Ascending aorta (tissue), 2 donors: ENCODE measurements at places on chromosomes 3 and 15.

- DNase-seq = no peak
Measured at GRCh38 chr3:123140550-123140949, 61.2 kb upstream of the SEC22A start.

DNA sequence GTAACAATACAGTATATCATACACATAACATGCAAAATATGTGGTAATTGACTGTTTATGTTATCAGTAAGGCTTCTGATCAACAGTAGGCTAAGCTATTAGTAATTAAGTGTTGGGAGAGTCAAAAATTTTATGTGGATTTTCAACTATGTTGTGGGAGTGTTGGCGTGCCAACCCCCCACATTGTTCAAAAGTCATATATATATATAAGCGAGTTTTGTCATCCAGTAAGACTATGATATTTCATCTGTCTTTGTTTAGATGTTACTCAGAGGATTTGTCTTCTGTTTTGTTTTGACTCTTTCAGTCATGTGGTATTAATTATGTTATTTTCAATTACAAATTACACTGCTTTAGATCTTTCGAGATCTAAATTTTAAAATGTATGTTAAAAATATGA lies 51.0 kb upstream of the RAP2B start:
- no peak for DNase-seq

GRCh38 chr15:73922186-73923151 lies 3.8 kb upstream of the LOXL1 start:
- DNase-seq = no peak

GRCh38 chr3:134348524-134348923 lies 25.7 kb downstream of the AMOTL2 start:
- peak; percentile 79 for DNase-seq

- DNase-seq = no peak
Measured at GRCh38 chr3:142033292-142033691, 116.1 kb downstream of the TFDP2 start.
